Stimulated activated CD8-positive, alpha-beta memory T cell treated with anti-CD3 and anti-CD28 coated beads, Interleukin-15, amount 100 ng/mL, for 4 hours (primary cell): ENCODE measurements at places on chromosomes 11 and 22.

DNA sequence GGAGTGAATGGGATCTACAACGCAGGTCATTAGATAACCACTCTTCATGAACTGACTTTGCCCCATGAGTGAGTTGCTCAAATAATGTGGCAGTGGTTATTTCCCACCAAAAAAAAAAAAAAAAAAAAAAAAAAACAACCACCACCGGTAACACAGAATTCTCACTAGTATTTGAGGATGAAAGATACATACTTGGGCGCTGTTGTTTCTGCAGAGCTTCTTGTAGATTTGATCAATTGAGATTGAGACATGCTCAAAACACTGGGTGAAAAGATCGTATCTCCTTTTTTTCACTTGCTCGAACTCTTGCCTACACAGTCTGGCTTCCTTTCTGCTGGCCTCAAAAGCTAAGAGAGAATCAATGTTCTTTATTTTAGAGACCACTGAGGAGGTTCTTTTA lies 44.1 kb downstream of the FAM118A start:
- DNase-seq = no peak

DNA sequence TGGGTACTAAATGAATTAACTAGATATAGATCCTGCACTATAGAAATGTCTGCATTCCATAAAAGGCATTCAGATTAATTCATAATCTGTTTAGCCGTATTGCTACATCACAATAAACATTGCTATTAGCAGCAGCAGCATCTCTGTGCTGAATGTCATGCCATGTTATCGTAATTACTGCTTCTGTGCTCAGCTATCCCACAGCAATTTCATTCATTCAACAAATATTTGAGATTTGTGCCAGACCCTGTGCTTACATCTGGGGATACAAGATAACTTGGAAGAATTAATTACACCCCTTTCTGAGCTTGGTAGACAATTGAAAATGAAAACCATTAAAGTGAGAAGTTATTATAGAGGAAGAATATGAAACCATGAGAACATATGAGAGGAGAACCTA lies 185.8 kb upstream of the C11orf87 start:
- no peak for DNase-seq

DNA sequence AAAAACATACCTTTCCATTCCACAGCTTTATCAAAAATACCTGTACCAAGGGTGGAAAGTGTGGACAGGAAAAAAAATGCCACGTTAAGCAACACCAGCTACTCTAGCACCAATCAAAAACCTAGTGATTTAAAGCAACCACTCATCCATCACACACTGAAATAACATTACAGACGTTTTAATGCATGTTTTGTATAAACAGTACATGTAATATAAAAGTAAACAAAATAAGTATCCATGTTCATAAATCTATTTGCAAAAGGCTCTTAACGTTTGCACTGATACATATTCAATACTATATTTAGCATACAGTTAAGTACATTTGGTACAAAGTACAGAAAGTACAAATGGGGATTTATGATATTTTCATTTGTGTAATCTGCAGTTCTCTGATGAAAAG lies 38.7 kb downstream of the CHKA start:
- DNase-seq = no peak

DNA sequence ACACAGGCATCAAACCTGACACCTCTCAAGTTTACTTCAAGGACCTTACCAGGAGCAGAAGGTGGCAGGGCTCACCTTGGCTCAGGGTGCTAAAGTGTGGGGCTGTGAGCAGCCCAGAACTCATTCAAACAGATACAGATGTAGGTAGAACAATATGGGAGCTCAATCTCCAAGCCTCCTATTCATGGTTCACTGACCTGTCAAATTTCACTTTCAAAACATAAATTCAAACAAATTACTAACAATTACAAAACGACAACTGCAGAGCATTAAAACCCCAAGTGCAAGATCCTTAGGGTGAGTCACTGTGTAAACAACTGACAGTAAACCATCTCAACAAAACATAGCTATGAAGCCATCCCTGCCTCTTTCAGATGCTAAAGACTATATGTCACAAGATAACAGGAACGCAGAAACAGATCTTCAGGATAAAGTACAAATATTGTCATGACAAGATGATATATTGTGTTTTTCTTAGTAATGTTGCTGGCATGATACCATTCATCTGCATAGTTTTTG lies 303.5 kb upstream of the ANO3 start:
- DNase-seq = no peak

DNA sequence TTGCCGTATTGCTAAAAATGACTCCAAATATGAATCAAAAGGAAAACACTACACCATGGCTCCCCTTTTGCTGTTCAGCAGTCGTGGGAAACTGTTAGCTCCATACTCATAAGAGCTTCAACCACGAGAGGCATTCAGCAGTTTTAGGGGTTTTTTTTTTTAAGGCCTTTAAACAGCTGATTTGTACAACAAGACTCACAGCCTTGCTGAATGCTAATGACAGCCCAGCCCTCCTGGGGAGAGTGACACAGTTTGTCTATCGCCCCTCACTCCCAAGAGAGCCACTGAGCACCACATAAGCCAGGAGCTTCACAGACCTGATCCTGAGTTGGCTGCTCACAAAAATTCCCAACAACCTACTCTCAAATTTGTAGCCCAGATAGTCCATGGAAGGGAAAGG lies 32.4 kb downstream of the GALNT18 start:
- DNase-seq = no peak

DNA sequence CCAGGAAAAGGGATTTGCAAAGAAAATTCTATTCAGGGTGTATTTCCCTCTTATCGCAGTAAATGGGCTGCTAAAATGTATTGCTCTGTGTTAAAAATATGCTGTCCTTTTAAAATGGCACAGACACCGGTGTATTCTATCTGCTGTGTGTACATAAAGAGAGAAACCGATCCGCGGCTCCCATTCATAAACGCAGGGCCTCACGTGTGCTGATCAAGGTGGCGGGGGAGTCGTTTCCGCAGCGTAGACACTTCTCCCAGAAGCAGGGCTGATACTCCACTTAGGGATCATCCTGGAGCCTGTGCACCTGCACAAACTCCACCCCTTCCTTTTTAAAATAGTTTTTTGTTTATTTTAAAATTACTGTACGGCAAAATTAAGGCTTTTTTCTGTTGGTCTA lies 26.1 kb upstream of the IGSF9B start:
- no peak for DNase-seq

DNA sequence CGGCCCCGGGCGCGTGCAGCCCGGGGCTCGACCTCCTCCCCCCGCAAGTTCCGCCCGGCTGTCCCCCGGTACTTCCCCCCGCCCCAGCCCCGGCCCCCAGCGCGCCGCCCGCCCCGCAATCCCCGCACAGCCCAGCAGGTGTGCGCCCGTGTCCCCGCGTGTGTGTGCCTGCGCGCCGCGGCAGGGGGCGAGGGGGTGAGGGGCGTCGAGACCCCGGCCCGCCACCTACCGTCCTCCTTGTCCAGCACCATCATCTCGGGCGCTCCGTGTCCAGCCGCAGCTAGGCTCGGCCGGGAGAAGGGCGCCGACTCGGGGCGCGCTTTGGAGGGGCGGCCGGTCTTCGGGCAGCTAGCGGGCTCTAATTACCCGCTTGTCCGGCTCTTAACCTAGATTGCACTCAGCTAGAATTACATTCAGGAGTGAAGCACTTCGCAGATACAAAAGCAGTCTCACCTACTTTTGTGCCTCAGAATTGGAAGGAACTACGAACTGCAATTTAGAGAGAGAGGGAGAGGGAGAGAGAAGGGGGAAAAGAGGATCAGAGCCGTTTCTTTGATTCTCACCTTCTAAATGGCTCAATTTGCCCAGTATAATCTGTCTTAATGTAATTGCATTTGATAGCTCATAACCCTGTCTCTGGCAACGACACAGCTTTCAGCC lies 439 bp downstream of the LMO1 start:
- no peak for DNase-seq

DNA sequence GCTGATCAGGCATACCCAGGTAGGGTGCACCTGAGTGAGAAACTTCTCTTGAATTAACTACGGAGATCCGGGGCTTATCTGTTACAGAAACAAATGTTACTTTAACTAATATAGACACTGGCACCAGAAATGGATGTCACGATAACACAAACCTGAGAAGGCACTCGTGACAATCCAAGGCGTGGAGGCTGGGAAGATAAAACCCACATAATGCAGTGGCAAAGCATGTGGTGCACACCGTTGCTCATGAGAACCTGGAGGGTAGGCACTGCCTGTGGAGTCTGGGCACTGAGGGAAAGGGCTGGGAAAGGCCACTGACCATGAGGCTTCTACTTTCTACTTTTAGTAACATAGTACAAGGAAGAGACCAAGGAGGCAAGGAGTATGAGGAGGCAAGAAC lies 22.6 kb downstream of the SLC22A12 start:
- DNase-seq = no peak

GRCh38 chr11:61049859-61050258 lies 52.4 kb upstream of the CD5 start:
- no peak for DNase-seq

- DNase-seq = no peak
These were observed 32.3 kb downstream of the MTMR2 start for GRCh38 chr11:95891423-95892170.

- no peak for DNase-seq
These were observed 146.7 kb downstream of the LDLRAD3 start for GRCh38 chr11:36090356-36091109.

- no peak for DNase-seq
These were observed 126.6 kb downstream of the BUD13 start for GRCh38 chr11:116646191-116646590.

DNA sequence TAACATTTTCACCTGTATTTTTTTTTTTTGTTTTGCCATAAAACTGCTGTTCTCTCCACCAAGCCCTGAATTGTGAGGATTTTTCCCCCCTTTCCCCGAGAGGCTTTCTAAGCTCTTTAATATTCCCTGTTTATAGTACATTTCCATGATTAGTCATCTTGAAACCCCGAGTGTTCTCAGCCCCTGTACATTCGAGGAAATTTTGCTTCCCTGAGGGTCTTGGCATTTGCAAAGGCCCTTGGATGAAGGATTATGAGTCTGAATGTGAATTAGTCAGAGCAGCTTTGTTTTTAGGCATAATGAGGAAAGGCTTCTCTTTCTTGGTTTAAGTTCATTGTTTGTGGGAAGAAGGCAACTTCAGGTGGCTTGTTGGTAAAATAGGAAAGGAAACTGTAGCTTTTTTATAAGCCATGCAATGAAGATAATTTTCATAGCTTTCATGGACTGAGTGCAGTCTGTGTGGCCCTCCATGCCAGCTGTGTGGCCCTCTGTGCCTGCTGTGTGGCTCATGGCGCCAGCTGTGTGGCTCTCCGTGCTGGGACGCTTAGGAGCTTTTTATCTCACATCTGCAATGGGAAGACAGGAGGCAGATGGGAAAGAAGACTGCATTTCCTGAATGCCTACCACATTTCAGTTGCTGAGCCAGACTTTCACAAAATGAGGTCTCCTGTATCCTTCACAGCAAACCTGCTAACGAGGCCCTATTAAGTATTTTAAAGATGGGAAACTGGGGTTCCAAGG lies 129.0 kb downstream of the TEAD1 start:
- no peak for DNase-seq

- DNase-seq = no peak
These were observed 7.9 kb downstream of the TIGD3 start for GRCh38 chr11:65362320-65362931.

DNA sequence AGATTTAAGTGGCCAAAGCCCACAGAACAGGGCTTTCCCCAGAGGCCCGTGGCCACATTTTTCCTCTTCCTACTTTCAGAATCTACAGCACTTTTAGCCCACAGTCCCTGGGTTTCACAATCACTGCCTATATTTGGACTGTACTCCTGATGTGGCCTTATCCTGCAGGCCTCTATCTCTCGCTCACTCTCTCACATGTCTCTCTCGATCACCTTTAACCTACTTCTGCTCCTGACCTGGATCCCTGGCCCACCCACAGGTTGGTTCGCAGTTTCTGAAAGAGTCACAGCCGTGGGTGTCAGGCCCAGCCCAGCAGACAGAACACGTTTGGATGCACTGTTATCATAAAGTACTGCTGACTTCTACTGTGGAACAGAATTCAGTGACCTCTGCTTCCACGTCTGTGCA lies 55.5 kb downstream of the LARGE1 start:
- no peak for DNase-seq

DNA sequence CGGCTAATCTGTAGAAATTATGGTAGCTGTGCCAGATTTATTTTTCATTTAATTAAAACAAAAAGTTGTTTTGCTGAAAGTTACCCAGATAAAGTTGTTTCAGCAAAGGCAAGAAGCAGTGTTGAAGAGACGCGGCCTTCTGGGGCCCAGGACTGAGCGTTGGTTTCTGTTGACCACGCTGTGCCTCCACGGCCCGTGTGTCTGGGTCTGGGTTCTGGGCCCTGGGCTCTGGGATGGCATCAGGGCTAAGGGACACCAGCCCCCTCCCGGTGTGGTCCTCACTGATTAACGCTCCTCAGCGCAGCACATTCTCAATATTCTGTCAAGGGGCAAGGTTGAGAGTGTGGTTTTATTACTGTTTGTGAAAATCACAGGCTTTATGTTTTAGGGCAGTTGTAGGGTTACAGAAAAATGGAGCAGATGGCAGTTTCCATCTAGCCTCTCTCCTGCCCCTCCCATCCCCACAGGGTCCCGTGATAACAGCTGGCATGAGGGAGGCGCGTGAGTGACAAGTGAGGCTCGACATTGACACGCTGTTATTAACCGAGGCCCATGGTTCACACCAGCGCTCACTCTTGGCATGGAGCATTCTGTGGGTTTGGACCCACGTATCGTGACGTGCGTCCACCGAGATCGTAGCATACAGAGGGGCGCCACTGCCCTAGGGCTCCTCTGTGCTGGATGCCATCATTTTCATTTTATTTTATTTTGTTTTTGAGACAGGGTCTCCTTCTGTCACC lies 1231.4 kb downstream of the BRD1 start:
- no peak for DNase-seq

GRCh38 chr11:132777067-132777975 lies 755.0 kb downstream of the OPCML start:
- no peak for DNase-seq

GRCh38 chr11:2074266-2074825 lies 64.8 kb downstream of the IGF2 start:
- DNase-seq = no peak

DNA sequence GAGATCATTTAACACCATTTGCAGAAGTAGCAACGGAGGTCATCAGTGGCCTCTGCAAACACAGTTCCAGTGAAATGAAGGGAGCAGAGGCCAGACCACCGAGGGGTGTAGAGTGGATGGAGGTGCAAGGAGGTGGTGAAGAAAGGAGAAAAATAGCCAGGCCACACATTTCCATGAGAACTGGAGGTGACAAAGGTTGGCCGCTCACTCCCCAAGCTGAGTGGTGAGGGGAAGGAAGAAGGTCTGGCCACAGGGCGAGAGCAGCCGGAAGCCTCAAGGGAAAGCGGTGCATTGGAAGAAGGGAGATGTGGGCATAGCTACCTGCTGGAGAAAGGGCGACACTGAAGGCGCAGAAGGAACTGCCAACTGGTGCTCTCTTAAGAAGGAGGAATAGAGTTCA lies 20.1 kb upstream of the TMPRSS4 start:
- DNase-seq = no peak

GRCh38 chr11:132632641-132633124 lies 899.6 kb downstream of the OPCML start:
- no peak for DNase-seq
